ENCODE measurements at places on chromosomes 5 and 9. TPM values are rescaled to one million over a fixed set of nuclear protein-coding genes. Genes with fewer than 3 reads are reported as not detected.

DNA sequence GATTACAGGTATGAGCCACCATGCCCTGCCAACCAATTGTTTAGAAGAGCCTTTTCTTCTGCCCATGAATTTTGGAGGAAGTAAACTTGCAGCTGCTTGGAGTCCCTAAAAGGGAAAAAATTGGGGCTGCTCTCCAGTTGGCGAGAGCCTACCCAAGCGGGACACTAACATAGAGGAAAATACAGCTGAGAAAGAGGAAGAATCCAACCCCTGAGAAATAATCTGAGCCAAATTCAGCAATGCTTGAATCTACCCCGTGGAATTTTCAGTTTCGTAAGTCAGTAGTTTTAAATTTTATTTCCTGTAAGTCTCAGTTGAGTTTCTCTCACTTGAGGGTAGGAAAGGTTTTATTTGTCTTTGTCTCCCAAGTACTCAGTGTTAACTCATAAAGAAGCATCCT is 30.4 kb upstream of the UBTD2 start:
- DNase-seq, result no peak

The TBCA gene
- total RNA-seq, result 195 TPM

GRCh38 chr9:103881419-103881818 is 212.7 kb upstream of the SMC2 start:
- DNase-seq, result no peak

The SLC4A9 gene
- not detected for total RNA-seq

DNA sequence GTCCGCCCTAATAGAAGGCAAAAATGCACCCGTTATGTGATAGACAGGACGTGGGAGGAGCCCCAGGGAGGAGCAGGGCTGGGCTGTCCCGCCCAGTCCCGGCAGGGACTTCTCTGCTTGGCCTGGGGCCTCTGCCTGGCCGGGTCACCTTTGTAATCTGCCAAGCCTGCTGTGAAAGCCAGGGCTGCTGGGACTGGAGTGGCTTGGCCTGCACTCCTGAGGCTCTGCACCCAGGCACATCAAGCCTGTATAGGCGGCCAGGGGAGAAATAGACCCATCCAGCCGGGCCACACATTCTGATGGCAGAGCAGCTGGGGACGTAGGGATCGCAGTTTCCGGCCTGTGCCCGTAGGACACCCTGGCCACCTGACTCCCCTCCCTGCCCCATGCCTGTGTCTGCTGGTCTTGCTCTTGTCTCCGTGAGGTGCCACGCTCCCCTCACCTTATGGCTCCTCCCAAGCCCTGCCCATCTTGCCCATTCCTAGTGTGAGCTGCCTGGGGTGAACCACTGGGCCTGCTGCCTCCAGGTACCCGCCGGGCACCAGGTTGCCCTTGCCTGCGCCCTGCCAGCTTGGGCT is 28.1 kb downstream of the DYNC2I2 start:
- no peak for DNase-seq

DNA sequence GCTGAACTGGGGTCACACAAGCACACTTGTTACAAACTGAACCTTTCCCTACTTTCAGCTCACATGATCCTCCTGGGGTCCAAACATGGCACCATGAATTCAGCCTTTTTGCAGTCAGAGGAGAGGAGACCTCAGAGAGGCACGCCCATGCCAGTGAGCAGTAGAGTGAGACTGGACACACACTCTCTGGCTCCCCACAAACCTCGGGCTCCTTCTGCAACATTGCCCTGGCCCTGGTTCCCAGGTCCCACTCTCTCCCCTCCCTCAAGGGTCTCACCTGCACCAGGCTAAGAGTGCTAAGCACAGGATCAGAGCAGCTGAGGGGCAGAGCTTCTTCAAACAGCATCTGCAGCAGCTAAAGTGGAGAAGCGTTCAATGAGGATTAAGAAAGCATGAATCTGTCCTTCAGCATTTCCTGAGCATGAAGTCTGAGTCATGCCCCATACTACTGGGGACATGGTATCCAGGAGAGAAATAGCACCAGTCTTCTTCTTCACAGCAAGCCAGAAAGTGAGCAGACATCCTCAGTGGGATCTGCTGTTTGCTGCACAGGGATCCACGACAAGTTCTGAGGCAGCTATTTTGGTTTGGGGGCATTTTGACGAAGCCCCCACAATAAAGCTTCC is 27.2 kb downstream of the SLC35A4 start:
- no peak for DNase-seq

DNA sequence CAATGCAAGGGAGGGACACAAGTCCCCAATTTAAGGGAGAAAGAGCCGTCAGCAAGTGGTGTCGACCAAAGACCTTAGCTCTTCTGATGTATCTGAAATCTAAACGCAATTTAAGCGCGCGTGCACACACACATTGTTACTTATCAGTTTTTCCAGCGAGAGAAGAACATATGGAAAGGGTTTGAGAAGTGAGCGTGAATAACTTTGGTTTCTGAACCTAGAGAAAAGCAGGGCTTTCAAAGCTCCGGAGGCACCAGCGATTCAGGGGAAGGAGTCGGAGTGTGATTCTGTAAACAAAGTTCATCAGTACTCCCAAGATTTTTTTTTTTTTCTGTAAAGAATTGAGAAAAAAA is 191.8 kb downstream of the MEF2C start:
- DNase-seq, result no peak

DNA sequence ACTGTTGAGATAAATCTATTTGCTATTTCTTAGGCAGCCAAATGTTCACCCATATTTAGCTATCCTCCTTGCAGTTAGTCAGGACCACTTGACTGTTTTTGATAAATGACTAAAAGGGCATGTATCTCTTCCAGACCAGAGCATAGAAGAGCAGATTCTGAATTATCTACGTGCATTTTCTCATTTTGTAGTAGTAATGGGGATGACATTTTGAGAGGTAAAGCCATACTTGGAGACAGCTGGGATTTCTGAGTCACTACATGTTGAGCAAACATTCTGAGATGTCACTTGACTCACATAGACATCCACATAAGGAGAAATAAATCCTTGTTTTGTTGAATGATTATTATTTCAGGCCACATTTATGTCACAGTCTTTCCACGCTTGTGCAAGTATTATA is 297.6 kb downstream of the CDH10 start:
- no peak for DNase-seq

The CTXN3 gene
- total RNA-seq, result not detected

DNA sequence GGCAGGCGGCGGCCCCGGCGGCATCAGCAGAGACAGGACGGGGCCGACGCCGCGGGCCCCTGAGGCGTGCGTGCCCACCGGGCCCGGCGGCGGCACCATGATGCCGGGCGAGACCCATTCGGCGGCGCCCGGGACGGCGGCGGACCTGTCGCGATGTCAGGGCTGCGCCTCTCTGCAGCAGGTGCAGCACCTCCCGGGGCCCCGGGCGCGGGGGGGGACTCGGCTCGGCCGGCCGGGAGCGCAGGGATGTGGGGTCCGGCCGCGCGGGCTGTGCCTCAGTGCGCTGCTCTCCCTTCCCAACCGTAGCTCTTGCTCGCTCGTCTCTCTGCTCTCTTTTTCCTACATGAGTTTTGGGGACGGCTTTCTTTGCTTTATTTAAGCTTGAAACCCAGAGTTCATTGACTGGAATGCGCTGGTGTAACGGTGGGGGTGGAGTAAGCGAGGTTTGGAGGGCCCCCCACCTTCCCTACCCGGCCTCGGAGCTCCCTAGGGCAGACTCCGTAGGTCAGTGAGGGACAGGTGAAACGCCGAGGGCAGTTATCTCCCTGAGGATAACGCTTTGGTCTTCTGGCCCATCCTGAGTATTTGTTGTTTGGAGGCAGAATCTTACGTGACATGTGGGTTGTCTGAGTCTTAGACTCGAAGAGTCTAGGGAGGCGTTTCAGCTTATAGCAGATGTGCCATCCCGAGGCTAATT is 490 bp downstream of the ICE1 start:
- no peak for DNase-seq

The CMYA5 gene
- 2.9 TPM for total RNA-seq

- no peak for DNase-seq
Measured at GRCh38 chr9:35076848-35077247, 2.9 kb downstream of the FANCG start.
